Suppressor macrophage treated with lipopolysaccharide for 1 hour (primary cell): ENCODE measurements at places on chromosomes 3 and 15.

GRCh38 chr3:112582244-112582874, 20.5 kb downstream of the SLC35A5 start:
- DNase-seq: peak; percentile 55

DNA sequence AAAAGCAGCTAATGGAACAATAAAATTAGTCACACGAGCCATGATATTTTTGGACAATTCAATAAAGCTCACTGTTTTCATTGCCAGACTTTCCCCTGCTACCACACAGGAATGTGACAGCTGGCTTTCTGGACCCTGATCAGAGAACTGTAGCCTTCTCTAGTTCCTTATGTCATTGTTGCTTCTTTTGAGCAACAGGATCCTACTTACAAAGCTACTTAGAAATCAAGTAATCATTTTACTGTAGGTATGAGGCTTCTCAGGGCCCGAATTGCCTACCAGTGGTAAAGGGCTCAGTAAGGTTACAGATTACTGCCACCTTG, 94.3 kb upstream of the AADACL2 start:
- no peak for DNase-seq

DNA sequence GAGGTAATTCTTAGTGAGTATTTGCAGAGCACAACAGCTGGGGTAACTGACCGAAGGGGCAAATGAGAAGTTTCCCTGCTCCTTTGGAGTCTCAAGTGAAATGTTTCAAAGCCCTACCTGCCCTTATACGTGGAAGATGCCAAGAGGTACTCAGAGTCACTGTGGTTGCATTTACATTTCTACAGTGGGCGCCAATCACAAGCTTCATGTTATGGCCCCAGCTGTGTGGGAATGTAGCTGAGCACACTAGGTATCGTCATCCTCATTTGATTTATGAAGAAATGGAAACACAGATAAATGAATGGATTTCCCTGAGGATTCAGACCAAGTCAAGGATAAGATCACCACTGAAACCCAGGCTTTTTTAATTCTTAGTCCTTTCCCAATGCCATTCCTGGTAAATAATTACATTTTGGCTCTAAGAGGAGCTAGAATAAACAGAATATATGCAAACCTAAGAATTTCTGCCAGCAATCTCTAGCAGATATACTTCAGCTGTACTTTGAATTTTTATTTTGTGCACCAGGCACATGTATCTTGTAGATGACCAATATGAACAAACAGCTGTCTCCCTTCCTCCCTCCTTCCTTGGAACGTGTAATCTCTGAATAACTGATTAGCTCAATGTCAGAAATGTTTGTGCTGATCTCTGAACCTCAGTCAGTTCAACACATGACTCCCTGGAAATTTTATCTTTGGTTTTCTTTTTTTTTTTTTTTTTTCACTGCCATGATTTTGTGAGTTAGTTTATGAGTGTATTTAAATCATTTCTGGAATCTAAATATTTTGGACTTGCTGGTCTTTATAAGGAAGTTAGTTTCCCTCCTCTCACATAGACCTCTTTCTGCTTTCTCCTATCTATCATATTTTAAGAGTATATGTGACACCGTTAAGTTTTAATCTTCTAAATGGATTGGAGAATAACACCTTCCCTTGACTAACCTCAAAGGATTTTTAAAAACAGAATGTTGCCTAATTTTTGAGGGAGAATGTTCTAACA, 69.2 kb downstream of the MAP2K5 start:
- no peak for DNase-seq

GRCh38 chr3:181726351-181727330, 14.9 kb downstream of the SOX2 start:
- DNase-seq: no peak

DNA sequence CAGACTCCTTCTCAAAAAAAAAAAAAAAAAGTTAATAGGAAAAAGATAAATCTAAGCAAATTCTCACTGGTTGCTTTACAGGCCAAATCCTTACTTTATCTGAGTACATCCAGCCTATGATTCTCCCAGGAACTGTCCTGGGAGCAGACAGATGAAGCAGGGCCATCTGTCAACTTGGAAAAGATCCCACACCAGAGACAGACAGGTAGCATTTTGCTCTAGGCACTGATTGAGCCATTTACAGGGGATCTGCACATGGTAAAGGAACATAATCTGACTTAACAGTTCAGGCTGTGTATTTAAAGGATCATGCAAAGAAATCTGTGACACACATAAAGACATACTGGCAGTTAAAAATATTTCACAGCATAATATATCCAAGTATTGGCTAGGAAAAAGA, 1006.5 kb downstream of the TBL1XR1 start:
- DNase-seq: no peak

- peak; percentile 19 for DNase-seq
Measured at GRCh38 chr3:88188436-88188835, 38.7 kb downstream of the C3orf38 start.

- DNase-seq: peak; percentile 74
Measured at GRCh38 chr15:59232476-59232875, 25.8 kb downstream of the LDHAL6B start.

- DNase-seq: no peak
Measured at GRCh38 chr3:1326546-1326945, 233.7 kb downstream of the CNTN6 start.

- DNase-seq: no peak
Measured at GRCh38 chr3:16599694-16600093, 5.5 kb downstream of the DAZL start.

- no peak for DNase-seq
Measured at GRCh38 chr15:89142423-89142822, 54.2 kb downstream of the ABHD2 start.

- no peak for DNase-seq
Measured at GRCh38 chr15:39502611-39503195, 78.2 kb upstream of the THBS1 start.

GRCh38 chr15:101660005-101660404, 7.8 kb upstream of the TM2D3 start:
- DNase-seq: no peak

GRCh38 chr3:138426211-138426610, 8.2 kb upstream of the ESYT3 start:
- DNase-seq: peak; percentile 61
